ENCODE measurements at places on chromosomes 1 and 21. TPM values are rescaled to one million over a fixed set of nuclear protein-coding genes. Genes with fewer than 3 reads are reported as not detected.

Gene NBL1
- total RNA-seq, result 191 TPM

Gene UBE2J2
- total RNA-seq, result 101 TPM

Gene OR10Z1
- not detected for total RNA-seq

Gene KLHDC8A
- 0.31 TPM for total RNA-seq

Measured in Panc1 (cell line).